SJSA1 (cell line): ENCODE measurements at places on chromosomes 11 and 22. TPM values are rescaled to one million over a fixed set of nuclear protein-coding genes. Genes with fewer than 3 reads are reported as not detected.

Gene POU2AF2
- not detected in 2 replicates for total RNA-seq

Gene GUCY1A2
- total RNA-seq: 0.11 and 0.13 TPM in 2 replicates

Gene ASRGL1
- 0.81 and 4.8 TPM in 2 replicates for total RNA-seq

Gene GRK2
- total RNA-seq: 96.2 and 138 TPM in 2 replicates

Gene NRGN
- total RNA-seq: 2.9 and 5.2 TPM in 2 replicates

Gene OR51B5
- total RNA-seq: 0.39 TPM in 1 of 2 replicates, not detected in the other

Gene CBX6
- 22.6 and 28.5 TPM in 2 replicates for total RNA-seq

Gene PYGM
- total RNA-seq: 0.45 TPM in 1 of 2 replicates, not detected in the other

Gene POTEH
- total RNA-seq: not detected in 2 replicates

Gene DDX25
- not detected in 2 replicates for total RNA-seq

Gene KCNK4
- total RNA-seq: 0.31 TPM in 1 of 2 replicates, not detected in the other

Gene ROM1
- total RNA-seq: 3.1 and 10.4 TPM in 2 replicates

Gene OR52W1
- not detected in 2 replicates for total RNA-seq

Gene CFAP300
- 2.1 and 4.2 TPM in 2 replicates for total RNA-seq

Gene FOLR2
- total RNA-seq: not detected in 2 replicates

Gene ZBTB16
- total RNA-seq: not detected in 2 replicates

Gene DDI1
- not detected in 2 replicates for total RNA-seq

Gene SCT
- not detected in 2 replicates for total RNA-seq

Gene NRIP3
- 20.7 and 29.1 TPM in 2 replicates for total RNA-seq

Gene CYTH4
- total RNA-seq: 1.1 TPM in 1 of 2 replicates, not detected in the other

Gene ASCL2
- total RNA-seq: not detected in 2 replicates

Gene GLYATL2
- 0.26 and 0.69 TPM in 2 replicates for total RNA-seq

Gene OR5W2
- not detected in 2 replicates for total RNA-seq

Gene CASP1
- total RNA-seq: 3.1 and 4.1 TPM in 2 replicates

Gene VSIG2
- not detected in 2 replicates for total RNA-seq

Gene TBC1D22A
- total RNA-seq: 10.5 and 18.5 TPM in 2 replicates

Gene FGF3
- total RNA-seq: not detected in 2 replicates

Gene CRYBB1
- not detected in 2 replicates for total RNA-seq

Gene SNX32
- total RNA-seq: 0.16 TPM in 1 of 2 replicates, not detected in the other

Gene LRRC4C
- not detected in 2 replicates for total RNA-seq

Gene RAB36
- total RNA-seq: 0.42 TPM in 1 of 2 replicates, not detected in the other

Gene SLC5A1
- not detected in 2 replicates for total RNA-seq

Gene MUC6
- total RNA-seq: not detected in 2 replicates

Gene FAM76B
- total RNA-seq: 5.8 and 13.4 TPM in 2 replicates

Gene DEFB131B
- total RNA-seq: not detected in 2 replicates

Gene PHLDA2
- total RNA-seq: 28.0 and 34.6 TPM in 2 replicates

Gene UNC93B1
- total RNA-seq: 53.8 and 73.5 TPM in 2 replicates

Gene TANGO2
- 19.6 and 36.9 TPM in 2 replicates for total RNA-seq

Gene CD3G
- total RNA-seq: not detected in 2 replicates

Gene ZNF214
- not detected in 2 replicates for total RNA-seq

Gene DDTL
- 1.1 TPM in 1 of 2 replicates, not detected in the other for total RNA-seq

Gene TYR
- total RNA-seq: not detected in 2 replicates

Gene CARD18
- not detected in 2 replicates for total RNA-seq

Gene STK33
- 0.21 TPM in 1 of 2 replicates, not detected in the other for total RNA-seq
